ENCODE measurements at places on chromosomes 2 and 18.

- no peak for DNase-seq
Measured at GRCh38 chr2:177731384-177731783, 338.8 kb downstream of the AGPS start.

DNA sequence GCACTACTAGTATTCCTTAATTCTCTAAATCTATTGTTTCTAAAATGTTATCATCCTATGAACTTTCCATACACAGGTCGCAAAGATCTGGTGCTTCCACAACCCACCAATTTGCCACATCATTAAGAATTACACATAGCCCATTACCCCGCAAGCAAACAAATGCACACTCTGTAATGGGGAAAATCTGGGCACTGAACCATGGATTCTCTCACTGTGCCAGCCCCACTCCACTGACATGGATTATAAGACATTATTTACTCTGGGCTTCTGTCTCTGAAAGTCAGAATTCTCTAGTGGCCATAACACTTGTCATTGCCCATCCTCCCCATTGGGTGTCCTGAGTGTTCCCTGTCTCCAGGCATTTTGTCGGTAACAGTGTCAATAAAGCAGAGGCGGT, 537.1 kb downstream of the EPHA4 start:
- no peak for DNase-seq

- DNase-seq: no peak
Measured at GRCh38 chr2:46160326-46160725, 136.9 kb upstream of the EPAS1 start.

DNA sequence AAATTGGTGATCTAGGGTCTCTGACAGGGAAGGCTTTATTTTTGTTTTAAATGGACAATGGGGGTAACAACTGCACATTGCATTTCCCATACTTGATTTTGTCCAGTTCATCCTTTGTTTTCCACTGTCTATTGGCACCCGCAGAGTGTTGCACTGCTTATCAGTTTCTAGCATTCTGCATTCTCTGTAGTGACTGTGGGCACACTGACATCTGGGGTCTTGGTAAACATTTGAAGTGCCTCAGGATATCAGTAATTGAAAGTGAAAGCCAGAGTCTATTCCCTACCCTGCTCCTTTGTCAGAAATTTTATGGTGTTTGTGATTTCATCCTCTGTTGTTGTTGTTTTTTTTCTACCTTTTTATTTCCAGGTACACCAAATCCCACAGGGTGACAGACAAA, 132.1 kb upstream of the EPC2 start:
- no peak for DNase-seq

- DNase-seq: no peak
Measured at GRCh38 chr2:217735899-217736298, 266.9 kb downstream of the TNS1 start.

GRCh38 chr2:174171686-174172445, 76.5 kb downstream of the OLA1 start:
- DNase-seq: no peak

GRCh38 chr2:75728614-75729419, 18.1 kb upstream of the GCFC2 start:
- DNase-seq: no peak

DNA sequence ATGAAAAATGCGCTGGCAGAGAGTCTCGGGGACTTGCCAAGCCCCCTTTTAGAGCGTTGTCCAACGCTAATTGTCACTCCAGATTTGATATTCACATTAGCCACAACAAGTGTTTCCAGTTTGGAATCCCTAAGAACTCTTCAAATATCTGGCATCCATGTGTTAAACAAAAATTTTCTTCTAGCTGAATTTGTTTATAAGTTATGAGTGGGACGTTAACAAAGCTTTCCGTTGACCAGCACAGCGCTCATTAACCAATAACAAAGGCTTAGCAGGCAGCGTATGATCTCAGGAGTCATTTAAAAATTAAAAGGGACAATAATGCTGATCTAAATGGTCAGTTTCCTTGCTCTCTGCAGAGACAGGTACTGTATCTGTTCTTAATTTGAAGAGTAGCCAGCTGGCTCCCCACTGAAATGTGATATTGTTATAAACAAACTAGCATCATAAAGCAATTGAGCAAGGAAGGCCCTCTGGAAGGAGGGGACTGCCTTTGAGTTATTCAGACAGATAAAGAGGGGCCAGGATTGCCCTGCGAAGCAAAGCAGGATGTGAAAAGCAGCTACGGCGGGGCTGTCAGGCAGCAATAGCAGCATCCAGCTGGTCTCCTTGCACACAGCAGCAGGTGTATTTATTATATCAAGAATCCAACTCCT, 337.2 kb upstream of the SALL3 start:
- DNase-seq: no peak

- DNase-seq: no peak
Measured at GRCh38 chr2:222318712-222319585, 20.2 kb upstream of the PAX3 start.

DNA sequence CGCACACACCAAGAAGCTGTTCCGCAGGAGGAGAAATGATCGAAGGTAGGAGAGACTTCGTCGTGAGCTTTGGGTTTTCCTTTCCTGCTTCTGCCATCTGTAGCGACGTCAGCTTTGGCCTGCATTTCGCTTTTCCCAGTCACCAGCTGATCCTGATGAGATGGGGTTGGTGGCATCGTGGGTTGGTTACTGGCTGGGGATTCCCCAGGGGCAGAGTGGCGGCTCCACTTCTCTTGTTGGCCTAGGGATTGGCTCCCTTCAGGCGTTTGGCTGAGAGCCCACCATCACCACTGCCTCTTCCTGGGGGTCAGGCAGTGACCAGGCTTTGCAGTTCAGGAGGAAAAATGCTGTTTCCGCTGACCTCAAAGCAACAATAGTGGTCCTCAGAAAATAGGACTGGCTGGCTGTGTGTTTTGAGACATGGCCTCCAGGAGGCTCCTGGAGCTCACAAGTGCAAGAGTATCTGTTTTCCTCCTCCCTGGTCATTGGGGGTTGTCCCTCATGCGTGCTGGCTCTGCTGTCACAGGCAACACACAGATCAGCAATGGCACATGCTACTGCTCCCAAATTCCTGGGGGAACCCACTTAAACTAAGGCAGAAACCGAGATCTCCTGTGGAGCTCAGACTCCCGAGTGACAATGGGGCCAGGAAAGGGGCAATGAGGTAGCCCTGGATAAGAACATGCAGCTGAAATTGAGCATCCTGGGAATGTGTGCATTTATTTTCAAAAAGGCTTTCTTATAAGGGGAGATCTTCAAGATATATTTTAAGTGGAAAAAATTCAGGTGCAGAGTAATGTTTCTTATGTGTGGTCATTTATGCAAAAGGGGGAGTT, 173.0 kb downstream of the CTIF start:
- DNase-seq: no peak

- no peak for DNase-seq
Measured at GRCh38 chr2:149656996-149657395, 69.4 kb upstream of the MMADHC start.

DNA sequence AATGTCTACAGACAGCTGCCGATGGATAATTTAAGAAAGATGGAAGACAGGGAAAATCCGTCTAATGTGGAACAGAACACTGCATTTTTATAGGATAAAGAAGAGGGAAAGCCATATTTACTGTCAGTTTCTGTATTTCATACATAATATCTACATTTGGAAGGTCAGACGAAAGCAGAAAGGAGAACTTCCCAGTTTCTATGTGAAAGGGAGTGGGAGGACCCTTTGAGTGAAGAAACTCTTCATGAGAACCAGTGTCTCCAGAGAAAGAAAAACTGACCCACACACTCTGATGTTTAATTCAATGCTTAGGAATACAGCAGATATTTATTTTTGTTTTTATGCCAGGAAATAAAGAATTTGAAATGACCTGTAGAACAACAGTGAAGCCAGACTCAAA, 127.2 kb downstream of the CALCRL start:
- no peak for DNase-seq

DNA sequence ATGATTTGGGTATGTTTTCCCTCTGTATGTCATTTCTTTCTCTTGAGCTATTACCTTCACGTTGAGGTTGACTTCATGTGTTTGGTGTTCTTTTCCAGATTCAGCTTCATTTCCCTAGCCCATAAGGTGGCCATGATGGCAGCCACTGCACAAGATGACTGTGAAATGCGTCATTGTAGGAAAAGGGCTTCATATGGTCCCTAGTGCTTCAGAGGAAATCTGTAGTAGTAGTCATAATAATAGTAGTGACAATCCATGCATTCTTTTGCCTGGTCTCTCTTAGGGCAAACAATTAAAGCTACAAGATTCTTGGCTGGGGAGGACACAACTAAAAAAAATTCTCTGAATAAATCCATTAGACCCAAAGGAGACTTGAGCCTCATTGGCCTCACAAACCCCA, 28.4 kb downstream of the AOX1 start:
- no peak for DNase-seq

GRCh38 chr2:873027-873426, 77.6 kb upstream of the SNTG2 start:
- DNase-seq: no peak

DNA sequence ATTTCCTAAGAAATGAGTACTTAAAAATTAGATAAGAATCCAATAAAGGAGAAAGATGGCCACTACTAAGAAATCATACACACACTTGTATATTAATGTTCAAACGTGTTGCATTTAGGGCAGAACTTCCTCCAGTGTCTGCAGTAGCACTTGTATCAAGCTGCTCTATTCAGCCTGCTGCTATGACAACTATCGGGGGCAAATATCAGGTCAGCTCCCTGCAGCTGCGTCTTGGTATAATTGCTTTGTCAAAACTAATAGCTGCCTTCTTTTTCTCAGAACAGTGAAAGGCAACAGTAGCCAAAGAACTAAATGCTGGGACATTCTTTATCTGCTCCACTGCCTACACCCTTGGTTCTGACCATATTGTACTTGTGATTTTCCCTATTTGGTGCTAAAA, 300.7 kb downstream of the NOL4 start:
- peak; percentile 91 for DNase-seq

GRCh38 chr2:139645617-139646016, 865.4 kb upstream of the NXPH2 start:
- no peak for DNase-seq

DNA sequence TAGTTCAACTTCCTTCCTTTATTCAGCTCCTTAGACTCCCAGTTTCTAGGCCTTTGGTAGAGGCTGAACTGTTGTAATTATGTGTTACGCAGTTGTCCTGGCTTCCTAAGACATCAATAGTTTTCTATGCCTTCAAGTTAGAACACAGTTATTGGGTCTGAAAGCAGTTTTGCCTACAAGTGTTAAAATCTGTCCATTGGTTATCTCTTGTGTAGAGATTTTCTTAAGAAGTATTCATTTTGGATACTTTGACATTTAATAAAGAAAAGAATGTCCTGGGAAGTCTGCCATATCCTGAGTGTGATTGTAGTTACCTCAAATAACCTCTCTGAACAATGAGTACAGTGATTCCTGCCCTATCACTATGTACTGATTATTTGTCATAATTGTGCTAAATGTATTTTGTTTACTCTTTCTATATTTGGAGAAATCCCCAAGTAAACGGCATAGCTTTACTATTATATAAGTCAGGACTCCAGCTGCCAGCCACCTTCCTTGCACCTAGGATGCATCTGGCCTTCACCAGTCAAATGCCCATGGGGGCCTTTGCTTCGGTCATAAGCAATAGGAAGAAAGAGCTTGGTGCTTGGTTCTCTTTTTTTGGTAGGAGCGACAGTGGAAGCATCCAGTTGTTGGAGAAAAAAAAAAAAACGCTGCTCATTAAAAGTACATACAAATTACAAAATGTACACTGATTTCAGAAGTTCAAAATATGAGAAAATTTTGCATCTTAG, 449.5 kb upstream of the PKDCC start:
- no peak for DNase-seq

GRCh38 chr2:156891609-156892008, 365.9 kb upstream of the GALNT5 start:
- no peak for DNase-seq

DNA sequence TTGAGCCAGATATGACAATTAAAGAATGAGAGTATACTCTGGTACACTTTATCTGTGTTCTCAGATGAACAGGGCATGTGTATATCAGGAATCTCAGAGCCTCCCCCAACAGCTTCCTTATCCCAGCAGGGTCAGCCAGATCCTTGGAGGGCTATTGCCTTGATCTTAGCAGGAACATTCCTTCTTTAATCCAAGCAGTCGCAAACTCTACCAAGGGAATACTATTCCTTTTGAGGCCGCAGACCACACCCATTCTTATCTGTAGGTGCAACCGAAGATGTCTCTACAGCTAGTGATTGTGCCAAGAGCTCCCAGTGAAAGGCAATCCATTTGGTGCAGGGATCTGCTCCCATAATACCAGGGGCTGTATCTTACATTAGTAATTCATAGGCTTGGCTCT, 118.3 kb upstream of the DOK6 start:
- no peak for DNase-seq

DNA sequence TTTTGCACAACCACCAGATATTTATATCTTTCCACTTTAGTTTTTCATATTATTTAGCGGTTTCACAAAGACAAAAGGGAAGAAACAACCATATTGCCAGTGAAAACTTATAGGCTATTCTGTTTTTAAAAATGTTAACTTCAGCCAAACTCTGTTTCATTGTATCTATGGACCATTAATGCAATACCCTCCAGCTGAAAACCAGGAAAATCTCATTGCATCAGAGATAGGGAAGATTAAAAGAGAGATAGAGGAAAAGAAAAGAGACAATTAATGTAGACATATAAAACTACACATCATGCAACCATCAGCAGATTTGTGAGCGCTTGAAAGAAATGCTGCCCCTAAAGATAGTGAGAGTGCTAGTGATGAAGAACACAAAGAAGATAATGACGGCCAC, 970.2 kb downstream of the ERBB4 start:
- no peak for DNase-seq

- DNase-seq: no peak
Measured at GRCh38 chr2:161975062-161975812, 98.8 kb downstream of the DPP4 start.

GRCh38 chr2:240602266-240603050, 15.9 kb downstream of the CAPN10 start:
- DNase-seq: no peak

- peak; percentile 27 for DNase-seq
Measured at GRCh38 chr2:190344276-190344827, 963 bp downstream of the INPP1 start.

GRCh38 chr2:134287323-134287722, 33.5 kb downstream of the MGAT5 start:
- no peak for DNase-seq

DNA sequence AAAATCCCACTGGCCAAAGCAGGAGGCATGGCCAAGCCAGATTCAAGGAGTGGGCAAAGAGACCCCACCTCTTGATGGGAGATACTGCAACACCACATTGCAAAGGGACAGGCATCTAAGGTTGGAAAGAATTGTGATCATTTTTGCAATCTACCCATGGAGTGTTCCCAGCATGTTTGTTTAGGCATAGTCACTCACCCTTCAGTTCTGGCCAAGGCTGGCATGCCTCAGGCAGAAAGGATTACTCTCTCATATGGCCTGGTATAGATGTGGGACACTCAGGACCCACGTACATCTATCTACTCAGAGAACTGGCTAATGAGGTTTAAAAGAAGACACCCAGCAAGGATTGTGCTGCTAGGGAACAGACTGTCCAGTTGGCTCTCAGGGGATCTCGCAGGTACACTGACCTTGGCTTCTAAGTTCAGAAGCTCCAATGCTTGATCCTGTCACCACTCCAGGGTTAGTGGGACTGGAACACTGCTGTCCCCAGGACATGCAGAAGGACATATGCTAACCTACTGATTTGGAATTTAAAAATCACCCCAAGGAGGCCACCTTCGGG, 183.7 kb downstream of the KLHL29 start:
- no peak for DNase-seq

Data from NCI-H774 (cell line).